ENCODE measurements at places on chromosomes 1 and 21. TPM values are rescaled to one million over a fixed set of nuclear protein-coding genes. Genes with fewer than 3 reads are reported as not detected.

Gene DHRS3
- 6.9 TPM for total RNA-seq

Gene IFI44
- total RNA-seq, result 41.8 TPM

Gene INAVA
- 0.98 TPM for total RNA-seq

Gene OR10K1
- total RNA-seq, result not detected

Gene PLPPR4
- total RNA-seq, result 134 TPM

Gene BMP8B
- 0.49 TPM for total RNA-seq

Gene TSPAN1
- total RNA-seq, result 0.74 TPM

Gene TRIM63
- total RNA-seq, result not detected

Gene BSND
- not detected for total RNA-seq

Gene SEMA6C
- total RNA-seq, result 24.8 TPM

Gene UBE2Q1
- total RNA-seq, result 16.0 TPM

Gene SLAMF7
- under 0.01 TPM for total RNA-seq

Gene ADCY10
- 0.25 TPM for total RNA-seq

Gene AIRE
- under 0.01 TPM for total RNA-seq

Gene DNAH14
- 16.5 TPM for total RNA-seq

Gene TEX38
- not detected for total RNA-seq
